H9 (cell line): ENCODE measurements at places on chromosomes 4 and X. TPM values are rescaled to one million over a fixed set of nuclear protein-coding genes. Genes with fewer than 3 reads are reported as not detected.

The ADGRL3 gene
- total RNA-seq, result 5.9 and 6.4 TPM in 2 replicates

The EDNRA gene
- 0.75 and 1.6 TPM in 2 replicates for total RNA-seq

The F8A2 gene
- not detected in 2 replicates for total RNA-seq

The SLBP gene
- 62.7 and 67.0 TPM in 2 replicates for total RNA-seq

The AREG gene
- 0.24 and 0.28 TPM in 2 replicates for total RNA-seq

The FGF5 gene
- total RNA-seq, result not detected in 2 replicates

The PDLIM3 gene
- 12.0 and 13.1 TPM in 2 replicates for total RNA-seq

The UNC5C gene
- total RNA-seq, result not detected in 2 replicates

The LONRF3 gene
- 0.33 and 0.39 TPM in 2 replicates for total RNA-seq

The ZCCHC18 gene
- 1.5 and 1.8 TPM in 2 replicates for total RNA-seq

The CT45A5 gene
- not detected in 2 replicates for total RNA-seq

The GAB3 gene
- 0.42 and 0.46 TPM in 2 replicates for total RNA-seq

The HTR2C gene
- 1.3 and 1.5 TPM in 2 replicates for total RNA-seq

The EXOC1 gene
- 17.5 and 21.2 TPM in 2 replicates for total RNA-seq

The RAB41 gene
- not detected in 2 replicates for total RNA-seq

The FGF13 gene
- 16.3 and 17.1 TPM in 2 replicates for total RNA-seq

The NPFFR2 gene
- total RNA-seq, result 7.3 and 8.0 TPM in 2 replicates

The MCF2 gene
- total RNA-seq, result 0.39 and 0.48 TPM in 2 replicates

The IL15 gene
- total RNA-seq, result 0.39 and 0.61 TPM in 2 replicates

The EDA gene
- 7.7 and 8.1 TPM in 2 replicates for total RNA-seq

The F9 gene
- total RNA-seq, result not detected in 2 replicates
